ENCODE measurements at places on chromosomes 4 and X.
A peak's percentile ranks its signal among the peaks of the same experiment; 100 is the strongest.

GRCh38 chrX:29652484-29652883 lies 562.9 kb upstream of the MAGEB2 start:
- peak; percentile 41 for DNase-seq

- DNase-seq, result peak; percentile 55
These were observed 35.1 kb downstream of the PCGF3 start for GRCh38 chr4:740656-741282.

DNA sequence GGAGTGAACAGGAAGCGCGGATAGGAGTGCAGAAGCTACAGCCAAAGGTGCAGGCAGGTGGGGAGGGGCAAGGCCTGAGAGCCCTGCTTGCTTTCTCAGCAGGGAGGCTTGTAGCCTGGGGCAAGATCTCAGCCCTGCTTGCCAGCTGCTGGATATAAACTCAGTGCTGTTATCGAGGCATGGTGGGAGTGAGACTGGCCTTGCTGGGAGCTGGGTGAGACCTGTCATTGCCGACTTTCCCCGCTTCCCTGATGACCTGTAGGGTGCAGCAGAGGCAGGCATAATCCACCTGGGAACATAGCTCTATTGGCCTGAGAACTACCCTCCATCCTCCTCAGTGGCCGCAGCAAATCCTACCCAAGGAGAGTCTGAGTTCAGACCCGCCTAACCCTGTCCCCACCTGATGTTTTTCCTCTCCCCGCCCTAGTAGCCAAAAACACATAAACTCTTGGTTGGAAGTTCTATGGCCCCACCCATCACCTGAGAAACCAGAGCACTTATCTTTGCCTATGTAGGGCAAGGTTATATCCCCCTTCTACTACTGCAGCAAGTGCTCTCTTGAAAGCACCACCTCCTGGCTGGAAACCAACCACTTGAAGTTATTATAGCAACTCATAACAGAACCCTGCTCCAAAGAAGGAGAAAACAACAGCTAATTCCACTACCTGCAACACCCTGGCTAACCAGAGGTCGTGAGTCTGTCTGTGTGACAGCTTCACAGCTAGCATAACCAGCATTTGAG lies 80.7 kb downstream of the FHIP1A start:
- DNase-seq, result no peak

- DNase-seq, result no peak
These were observed 192.1 kb upstream of the PCDH10 start for GRCh38 chr4:132956962-132957361.

DNA sequence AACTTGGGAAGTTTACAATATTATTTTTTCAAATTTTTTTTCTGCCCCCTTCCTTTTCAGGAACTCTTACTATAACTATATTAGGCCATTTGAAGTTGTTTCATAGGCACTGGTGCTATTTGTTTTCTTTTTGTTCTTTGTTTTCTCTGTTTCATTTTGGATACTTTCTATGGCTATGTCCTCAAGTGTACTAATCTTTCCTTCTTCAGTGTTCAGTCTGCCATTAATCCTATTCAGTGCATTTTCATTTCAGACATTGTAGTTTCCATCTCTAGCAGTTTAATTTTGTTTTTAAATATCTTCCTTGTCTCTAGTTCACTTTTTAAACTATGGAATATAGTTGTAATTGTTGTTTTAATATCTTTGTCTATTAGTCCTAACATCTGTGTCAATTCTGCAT lies 48.0 kb upstream of the SMAD1 start:
- DNase-seq, result no peak

GRCh38 chrX:73877687-73878086 lies 314.7 kb downstream of the CHIC1 start:
- no peak for DNase-seq

GRCh38 chrX:39337451-39337850 lies 536.2 kb downstream of the MID1IP1 start:
- no peak for DNase-seq

DNA sequence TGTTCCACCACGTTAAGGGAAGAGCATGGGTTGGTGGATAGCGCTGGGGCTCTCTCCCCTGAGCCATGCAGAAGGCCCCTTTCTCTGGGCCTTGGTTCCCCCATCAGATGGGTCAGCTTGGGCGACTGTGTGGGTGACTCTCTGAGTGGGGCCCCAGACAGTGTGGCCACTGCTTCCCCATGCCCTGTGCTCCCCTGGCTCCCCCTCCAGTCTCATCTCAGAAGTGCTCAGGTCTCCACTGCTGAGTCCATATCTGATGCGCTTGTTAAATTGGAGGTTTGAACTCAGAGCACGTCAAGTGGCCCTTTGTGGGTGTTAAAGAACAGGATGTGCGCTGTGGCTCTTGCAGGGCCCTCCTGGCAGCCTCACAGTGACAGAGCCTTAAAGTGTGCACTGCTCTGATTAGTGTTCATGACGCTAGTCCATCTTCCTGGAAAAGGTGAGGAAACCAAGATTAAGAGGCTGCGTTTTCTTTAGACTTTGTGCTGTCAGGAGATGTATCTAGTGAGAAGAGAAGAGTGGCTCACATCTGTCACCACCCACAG lies 59.8 kb downstream of the NELFA start:
- DNase-seq, result no peak

- no peak for DNase-seq
These were observed 58.2 kb downstream of the TBC1D9 start for GRCh38 chr4:140697709-140698560.

- DNase-seq, result no peak
These were observed 16.2 kb downstream of the ADAM29 start for GRCh38 chr4:174934360-174934759.

GRCh38 chrX:338836-339400 lies 20.3 kb upstream of the GTPBP6 start:
- DNase-seq, result no peak

GRCh38 chr4:3399277-3400194 lies 42.2 kb upstream of the HGFAC start:
- no peak for DNase-seq

DNA sequence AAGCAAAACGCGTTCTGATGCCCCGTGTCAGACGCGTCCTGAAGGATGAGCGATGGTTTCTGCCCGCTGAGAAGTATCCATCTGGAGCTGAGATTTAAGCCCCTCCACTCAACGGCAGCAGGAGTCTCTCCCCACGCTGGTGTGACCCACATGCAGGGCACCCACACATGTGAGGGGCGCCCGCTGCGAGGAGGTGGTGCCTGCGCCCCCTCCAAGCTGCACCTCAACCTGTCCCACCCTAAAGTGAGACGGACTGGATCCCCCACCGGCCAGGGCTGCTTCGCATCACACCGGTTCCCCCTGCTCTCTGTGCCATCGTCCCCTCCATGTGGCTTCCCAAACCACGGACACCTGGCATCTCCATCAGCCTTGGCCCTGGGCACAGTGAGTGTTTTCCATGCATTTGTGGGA lies 4.5 kb upstream of the PDE6B start:
- DNase-seq, result no peak

DNA sequence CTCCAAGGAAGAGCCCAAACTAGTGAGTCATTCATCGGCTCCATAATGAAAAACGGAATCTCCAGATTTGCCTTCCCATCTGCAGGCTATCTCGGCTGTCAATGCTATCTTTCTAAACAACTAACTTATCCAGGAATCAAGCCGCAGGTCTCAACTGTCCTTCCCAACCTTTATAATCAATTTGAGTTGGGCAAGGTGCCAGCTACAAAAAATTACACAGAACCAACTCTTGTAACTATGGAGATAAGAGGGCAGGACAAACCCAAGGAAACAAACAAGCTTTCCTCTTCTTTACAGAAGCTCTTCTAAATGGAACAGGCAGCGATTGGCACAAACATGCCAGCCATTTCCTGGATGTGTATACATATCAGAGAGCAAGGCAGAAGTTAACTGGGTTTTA lies 61.2 kb upstream of the RAI2 start:
- DNase-seq, result no peak

DNA sequence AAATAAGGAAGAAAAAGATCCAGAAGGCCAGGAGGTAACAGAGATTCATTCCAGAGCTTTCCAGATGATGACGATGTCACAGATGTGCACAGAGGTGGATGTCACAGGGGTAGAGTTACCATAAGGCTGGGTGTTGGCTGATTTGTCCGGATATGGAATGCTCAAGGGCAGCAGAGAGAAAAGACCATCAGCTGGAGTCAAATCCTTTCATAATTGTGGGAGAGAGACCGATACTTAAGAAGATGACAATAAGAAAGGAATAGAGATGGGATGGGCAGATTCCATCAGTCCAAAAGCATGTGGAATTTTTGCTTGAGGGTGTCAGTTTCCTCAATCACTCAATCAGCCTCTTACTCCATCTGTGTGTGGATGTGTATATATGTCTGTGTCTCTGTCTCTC lies 150.4 kb downstream of the CENPC start:
- peak; percentile 4 for DNase-seq

- no peak for DNase-seq
These were observed 287.6 kb downstream of the PAPSS1 start for GRCh38 chr4:107432451-107432850.

DNA sequence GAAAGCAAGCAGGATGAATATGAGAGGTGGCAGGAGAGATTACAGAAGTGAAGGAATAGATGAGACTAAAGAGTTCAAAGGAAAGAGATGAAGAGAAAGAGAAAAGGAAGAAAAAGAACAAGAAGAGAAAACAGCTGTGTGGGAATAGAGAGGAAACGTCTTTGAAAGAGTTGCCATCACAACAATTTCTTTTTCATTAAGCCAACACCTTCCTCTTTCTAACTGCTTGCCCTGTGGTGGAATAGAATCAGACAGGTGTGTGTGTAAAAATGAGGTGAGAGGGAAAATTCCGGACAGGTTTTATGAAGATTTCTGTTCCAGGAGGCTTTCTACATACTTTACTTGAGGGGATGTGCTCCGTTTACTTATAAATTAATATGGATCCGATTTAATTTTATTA lies 28.8 kb downstream of the DTHD1 start:
- DNase-seq, result no peak

- DNase-seq, result no peak
These were observed 226.1 kb upstream of the KCNIP4 start for GRCh38 chr4:22174640-22175039.

- DNase-seq, result no peak
These were observed 24.9 kb upstream of the OCIAD2 start for GRCh38 chr4:48931459-48931858.

- DNase-seq, result no peak
These were observed 83.0 kb downstream of the AFF1 start for GRCh38 chr4:87017580-87018342.

GRCh38 chrX:9312922-9313867 lies 151.7 kb upstream of the TBL1X start:
- no peak for DNase-seq

GRCh38 chr4:118927974-118928373 lies 39.3 kb downstream of the SYNPO2 start:
- DNase-seq, result peak; percentile 41

DNA sequence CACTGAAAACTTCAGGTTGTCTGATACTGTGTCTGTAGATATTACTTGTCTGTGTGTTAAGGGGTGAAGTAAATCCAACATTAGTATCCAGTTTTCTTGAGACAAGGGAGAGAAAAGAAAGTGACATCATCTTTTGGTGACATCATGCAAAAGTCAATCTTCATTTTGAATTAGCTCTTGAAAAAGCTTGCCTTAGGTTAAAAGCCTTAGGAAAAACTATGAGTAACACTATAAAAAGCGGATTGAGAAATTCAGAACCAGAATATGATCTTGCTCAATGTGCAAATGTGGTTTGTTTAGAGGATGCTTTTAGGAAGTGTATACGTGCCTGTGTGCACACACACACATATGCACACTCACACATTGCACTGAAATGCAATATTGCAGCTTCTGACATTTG lies 345.8 kb upstream of the CASK start:
- DNase-seq, result no peak

GRCh38 chrX:153926858-153927671 lies 1.0 kb upstream of the ARHGAP4 start:
- DNase-seq, result peak; percentile 63

GRCh38 chrX:18194688-18195087 lies 26.0 kb downstream of the BEND2 start:
- DNase-seq, result no peak

GRCh38 chrX:149456476-149457245 lies 48.4 kb downstream of the IDS start:
- DNase-seq, result no peak

DNA sequence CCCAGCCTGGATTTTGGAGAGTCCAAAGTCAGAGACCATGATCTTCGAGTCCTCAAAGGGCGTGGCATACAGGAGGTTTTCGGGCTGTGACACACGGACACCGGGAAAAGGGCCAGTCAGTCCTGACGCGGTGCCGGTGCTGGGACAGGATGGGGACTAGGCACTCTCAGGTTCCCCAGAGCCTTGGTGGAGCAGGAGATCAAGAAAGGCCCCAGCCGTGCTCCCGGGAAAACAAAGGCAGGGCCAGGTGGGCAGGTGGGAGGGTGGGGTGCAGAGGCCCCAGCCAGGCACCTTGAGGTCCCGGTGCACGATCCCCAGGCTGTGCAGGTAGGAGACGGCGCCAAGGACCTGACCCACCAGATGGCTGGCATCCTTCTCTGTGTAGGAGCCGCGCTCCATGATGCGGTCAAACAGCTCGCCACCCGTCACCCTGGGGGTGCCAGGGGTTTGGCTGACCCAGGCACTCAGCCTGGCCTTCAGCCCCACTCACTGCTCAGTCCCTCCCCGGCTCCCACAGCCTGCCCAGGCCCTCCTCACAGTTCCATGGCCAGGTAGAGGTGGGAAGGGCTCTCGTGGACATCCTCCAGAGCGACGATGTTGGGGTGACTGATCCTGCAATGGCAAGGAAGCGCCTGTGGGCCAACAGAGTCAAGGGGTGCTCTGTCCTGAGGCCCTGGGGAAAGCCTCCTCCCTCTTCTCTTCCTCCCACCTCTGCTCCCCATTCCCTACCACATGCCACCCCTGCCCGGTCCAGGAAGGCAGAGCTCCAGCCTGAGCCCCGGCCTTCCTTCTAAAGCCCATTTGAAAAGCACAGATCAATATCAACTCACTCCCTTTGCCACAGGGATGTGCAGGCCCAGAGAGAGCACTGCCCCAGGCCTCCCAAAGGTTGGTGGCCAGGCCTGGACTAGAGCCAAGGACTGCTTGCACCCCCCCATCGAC lies 1.8 kb downstream of the PNCK start:
- DNase-seq, result no peak

- DNase-seq, result peak; percentile 86
These were observed 175.6 kb upstream of the NRK start for GRCh38 chrX:105646592-105647372.

- DNase-seq, result no peak
These were observed 129.1 kb downstream of the HMX1 start for GRCh38 chr4:8742546-8742945.

GRCh38 chrX:132766452-132766851 lies 192.0 kb downstream of the HS6ST2 start:
- no peak for DNase-seq

DNA sequence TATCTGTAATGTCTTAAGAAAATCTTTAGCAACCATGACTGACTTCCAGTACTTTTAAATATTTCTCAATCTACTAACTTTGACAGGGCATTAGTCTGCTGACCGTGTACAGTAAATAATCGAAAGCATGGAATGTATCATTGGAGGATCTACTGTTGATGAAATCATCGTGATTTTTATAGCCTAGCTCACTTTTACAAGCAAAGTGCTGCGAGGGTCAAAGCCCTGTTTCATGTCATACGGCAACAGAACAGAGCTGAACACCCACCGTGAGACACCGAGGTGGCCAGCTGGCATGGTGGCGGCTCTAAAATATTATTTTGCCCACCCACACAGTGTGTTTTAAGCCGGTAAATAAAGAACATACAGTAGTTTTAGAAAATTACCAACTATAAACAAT lies 679.3 kb downstream of the FAT4 start:
- no peak for DNase-seq

Data from myocyte (in vitro differentiated cells).